ENCODE measurements at places on chromosomes 5 and 9.

DNA sequence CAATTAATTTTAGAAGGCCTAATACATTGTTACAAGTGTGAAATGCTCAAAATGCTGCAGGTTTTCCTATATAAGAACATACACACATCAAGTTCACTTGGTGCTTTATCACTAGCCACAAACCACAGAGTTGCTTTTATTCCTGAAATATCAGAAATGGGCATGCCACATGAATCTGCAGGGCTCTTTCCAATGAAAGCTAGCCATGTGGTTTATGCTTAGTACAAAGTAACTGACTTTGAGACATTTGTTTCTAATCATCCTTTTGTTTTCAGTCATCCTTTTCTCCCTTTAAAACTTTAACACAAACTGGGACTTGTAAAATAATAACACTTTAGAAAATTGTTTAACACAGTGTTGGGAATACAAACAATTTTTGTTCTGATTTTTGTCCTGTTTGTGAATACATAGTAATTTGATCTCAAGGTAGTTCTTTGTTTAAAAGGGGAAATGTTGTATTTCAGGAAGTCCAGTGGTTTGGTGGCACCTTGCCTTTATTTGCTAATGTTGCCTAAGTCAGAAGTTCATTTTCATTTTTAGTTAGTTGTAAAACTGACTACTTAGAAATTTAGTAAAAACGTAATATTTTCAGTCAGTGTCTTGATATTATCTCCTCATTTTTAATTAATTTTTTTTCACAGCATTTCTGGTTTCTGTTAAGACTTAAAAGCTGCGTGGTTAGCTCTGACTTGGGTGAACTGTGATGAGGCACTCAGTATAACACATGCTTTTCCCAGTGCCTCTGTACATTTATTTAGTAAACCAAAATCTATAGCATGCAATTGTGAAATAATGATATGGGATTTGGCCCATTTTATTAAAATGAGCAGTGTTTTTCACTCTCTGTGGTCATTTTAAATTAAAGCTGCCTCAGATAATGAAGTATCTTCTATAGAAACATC lies 18.6 kb downstream of the PRDM6 start:
- DNase-seq, result no peak

- DNase-seq, result no peak
These were observed at the start of gene DIPK1B for GRCh38 chr9:136711751-136712689. TSS of gene DIPK1B (plus strand) at chr9:136712572. CDS start at chr9:136712666, 94 bp downstream.

DNA sequence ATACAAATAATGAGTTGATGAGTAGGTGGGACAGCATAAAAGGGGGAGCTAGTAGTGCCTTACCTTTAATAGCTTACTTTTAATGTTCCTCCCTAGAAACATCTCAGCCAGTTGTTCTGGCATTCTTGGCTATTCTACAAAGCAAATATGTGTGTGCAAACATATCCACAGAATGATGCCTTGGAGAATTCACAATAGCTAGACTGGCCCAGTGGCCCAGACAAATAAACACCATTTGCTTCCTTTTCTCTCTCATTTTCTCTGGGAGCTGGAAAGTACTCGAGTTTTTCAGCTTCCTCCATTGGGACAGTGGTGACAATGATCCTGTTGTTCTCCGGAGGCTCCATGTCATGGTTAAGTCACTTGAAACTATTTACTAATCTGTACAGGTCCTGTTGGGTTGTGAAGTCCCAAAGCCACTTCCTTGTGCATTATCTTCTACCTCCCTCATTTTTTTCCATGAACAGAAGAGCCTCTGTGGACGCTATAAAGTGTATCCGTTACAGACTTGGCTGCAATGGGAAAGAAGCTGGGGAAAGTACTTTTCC lies 122.9 kb downstream of the DMAC1 start:
- DNase-seq, result no peak

GRCh38 chr5:71894091-71894490 lies 175.0 kb downstream of the CARTPT start:
- DNase-seq, result no peak

GRCh38 chr5:64958757-64959391 lies 190.1 kb downstream of the CWC27 start:
- DNase-seq, result no peak

GRCh38 chr5:159658266-159658925 lies 257.9 kb upstream of the ADRA1B start:
- no peak for DNase-seq

DNA sequence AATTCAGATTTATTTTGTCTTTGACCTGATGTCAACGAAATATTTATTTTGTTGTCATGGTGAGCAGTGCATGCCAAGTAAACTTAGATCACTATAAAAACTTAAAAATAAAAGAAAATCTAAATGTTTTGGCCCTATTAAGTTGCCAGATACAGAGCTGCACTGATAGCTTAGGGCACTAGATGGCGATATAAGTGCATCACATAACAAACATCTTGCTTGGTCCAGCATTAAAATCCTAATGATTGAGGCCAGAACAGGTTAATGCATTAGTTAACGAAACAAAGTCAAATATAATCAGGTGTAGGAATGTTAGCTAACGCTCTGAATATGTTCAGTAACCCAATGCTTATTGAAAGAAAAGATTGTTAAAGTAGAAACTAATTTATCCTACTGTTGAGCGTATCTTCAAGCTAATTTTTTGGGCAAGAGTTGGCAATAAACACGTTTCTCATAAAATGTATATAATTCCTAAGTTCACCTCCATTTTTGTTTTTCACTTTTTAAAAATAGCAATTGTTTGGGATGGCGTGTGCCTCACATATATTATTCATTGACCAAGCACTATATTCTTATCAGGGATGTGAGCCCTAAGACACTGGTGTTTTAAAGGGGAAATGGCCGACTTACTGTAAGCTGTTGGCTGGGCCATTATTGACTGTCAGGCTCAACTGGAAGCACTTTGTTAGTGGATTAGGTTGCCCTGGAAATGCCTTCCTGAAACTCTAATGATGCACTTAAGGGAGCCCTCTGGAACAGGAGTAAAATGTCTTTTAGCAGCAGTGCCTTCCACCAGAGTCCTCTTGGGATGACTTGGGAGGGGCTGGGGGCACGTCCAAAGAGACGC lies 33.3 kb downstream of the KCTD16 start:
- DNase-seq, result no peak

DNA sequence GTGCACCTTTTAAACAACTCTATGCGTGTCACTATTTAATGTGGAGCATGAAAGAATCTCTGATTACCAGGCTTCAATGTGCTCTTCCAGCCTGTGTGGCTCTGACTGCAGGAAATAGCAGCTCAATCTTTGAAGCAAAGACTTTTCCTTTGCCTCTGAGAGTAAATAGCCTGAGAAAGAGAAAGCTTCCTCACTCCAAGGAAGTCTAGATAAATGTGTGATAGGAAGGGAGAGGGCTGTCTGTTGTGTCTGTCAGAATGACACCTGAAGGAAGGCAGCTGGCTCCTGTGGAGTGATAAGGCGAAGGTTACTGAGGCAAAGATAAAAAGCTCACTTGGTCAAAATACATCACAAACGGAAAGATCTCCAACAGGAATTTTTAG lies 205.3 kb upstream of the HAPLN1 start:
- DNase-seq, result no peak

DNA sequence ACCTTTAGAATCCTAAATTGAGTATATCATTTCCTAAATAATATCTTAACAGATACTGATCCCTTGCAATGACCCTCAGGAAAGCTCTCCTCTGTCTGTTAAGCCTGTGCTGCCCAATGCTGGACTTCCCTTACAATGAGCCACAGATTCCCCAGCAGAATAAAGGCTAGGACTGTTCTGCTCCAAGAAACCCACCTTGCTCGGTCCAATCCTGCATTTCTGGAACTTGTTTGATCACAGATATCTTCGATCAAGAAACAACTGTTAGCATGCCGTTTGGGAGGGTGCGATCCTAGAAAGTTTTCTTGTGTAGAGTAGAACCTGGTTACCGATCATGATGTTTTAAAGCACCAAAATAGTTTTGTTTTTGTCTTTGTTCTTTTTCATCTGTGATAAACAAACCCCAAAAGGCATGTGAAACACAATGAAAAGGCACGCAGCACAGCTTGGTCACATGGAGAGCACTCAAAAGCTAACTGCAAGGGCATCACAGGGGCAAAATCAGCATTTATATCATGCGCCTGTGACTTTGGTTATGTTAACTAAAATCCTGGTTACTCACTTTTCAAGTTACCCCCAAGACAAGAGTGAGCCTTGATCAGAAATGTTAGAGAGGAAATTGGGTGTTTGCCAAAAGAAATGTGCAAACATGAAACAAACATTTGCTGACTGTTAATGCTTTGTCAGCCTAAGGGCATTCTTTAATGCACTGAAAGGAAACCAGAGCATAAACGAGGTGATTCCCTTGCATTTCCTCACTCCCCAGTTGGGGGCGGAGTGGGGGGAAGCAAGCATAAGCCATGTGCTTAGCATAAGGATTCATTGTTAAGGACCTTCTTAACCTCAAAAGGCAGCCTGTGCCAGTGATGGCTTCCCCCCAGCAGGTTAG lies 61.9 kb upstream of the ADAMTS16 start:
- no peak for DNase-seq

DNA sequence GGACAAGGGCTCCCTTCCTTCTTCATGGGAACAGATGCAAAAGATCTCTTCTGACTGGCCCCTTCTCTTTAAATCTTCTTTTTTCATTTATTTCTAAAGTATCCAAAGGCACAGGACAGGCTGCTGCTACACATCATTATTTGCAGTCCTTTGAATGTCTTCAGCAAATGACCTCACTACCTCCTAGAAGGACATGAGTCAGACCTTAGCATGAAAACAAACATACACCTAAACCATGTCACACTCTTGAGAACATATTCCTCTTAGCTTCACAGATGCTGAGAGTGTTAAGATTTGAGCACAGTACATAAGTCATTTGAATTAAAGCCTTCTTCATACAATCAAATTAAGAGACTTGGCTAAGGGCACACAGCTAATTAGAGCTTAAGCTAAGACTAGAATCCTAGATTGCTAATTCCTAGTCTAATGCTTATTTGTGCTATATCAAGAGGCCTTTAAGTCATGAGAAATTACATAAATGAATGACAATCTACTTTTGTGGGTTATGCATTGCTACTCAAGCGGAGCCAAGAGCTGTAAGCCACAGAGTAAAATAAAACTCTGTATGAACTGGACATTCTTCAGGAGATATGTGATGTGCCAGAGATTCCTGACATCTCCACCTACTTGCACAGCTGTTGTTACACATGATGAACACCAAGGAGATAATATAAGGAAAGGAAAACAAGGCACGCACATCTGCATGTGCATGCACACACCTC lies 109.1 kb upstream of the PTGER4 start:
- no peak for DNase-seq

DNA sequence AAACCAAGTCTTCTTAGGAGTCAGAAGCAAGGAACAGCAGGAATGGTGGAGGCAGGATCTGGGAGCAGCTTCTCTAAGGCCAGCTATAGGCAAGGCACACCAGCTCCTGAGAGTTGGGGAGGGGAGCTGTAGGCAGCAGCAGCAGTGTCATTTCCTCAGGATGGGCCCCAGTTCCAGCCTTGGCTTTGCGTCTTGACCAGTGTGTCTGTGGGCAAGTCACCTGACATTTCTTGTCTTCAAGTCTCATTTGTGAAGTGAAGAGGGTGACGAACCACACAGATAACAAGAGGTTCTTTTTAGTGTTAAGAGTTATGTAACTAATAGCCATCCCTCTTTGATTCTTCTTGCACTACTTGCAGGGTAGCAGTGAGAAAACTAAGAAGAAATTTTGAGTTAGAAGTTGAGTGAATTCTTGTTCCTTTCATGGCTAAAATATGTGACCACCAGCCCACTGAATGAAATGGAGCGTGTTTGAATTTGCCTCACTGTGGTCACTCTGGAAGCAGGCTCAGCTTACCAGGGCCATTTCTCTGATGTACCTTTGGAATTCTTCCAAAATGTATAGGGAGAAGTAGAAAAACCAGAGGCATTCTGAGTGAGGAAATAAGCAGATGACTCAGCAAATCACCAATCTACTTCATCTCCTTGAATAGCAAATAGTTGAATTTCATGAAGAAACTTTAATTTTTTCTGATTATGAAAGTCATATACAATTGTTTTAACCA lies 42.4 kb downstream of the RHOBTB3 start:
- DNase-seq, result no peak

- no peak for DNase-seq
These were observed 34.1 kb downstream of the UBE2QL1 start for GRCh38 chr5:6482735-6483134.

DNA sequence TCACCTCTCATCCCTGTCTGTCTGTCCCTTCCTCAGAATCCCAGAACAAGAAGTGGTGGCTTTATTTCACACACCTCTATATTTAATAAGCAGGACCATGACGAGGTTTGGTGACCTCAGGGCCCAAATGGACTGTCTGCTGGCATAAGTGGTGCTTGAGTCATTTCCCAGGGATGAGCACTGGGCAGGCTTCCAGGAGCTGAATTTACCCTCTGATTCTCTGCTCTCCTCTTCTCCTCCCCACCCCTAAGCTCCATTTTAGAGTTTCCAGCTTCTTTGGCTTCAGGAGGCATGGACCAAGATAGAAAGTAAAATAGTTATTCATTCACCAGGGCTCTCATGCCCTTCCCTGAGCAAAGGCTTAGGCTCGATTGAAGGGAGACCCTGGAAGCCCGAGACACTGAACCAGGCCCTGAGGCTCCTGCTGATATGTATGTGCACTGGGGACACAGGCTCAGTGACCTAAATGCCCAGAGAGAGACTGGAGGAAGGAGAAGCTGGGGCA lies 69.1 kb downstream of the PPARGC1B start:
- DNase-seq, result no peak

GRCh38 chr5:24188216-24188925 lies 456.4 kb downstream of the CDH10 start:
- DNase-seq, result no peak

- no peak for DNase-seq
These were observed 304.2 kb downstream of the DNAH5 start for GRCh38 chr5:13640270-13640669.

DNA sequence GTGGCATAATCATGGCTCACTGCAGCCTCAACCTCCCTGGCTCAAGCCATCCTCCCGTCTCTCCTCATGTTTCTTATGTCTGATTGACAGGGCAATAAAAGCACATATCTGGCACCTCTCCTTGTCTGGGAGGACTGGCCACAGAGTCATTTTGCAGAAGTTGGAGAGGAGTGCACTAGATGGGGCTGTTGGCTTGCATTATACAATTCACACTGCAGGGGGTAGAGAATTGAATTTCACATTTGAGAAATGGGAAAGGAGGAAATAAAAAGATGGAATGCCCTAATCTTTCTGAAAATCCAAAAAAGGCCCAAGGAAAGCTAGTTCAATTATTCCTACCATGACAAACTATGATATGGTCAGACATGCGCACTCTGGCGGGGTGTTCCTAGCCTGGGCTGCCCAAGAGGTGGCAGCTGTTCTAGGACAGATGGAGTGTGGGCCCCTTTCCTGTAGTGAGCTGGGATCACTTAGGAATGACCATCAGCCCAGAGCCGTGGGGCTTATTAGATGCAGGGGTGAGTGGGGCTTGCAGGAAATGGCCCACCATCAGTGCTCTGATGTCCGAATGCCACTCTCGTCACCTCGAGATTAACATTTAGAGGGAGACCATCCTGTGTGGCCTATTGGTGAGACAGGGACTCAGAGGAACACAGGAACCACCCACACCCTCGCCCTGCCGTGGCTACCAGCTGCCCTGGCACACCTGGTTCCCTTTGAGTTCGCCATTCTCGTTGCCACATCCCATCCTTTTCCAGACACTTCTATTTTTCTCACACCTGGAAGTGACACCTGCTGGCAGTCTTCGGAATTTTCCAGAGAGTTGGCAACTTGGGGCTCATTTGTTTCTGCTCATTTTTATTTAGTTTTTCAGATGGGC lies 21.8 kb upstream of the ANKRD18A start:
- DNase-seq, result no peak

GRCh38 chr5:107090506-107090905 lies 580.2 kb downstream of the EFNA5 start:
- DNase-seq, result no peak

GRCh38 chr9:7094576-7094975 lies 336.8 kb downstream of the KDM4C start:
- no peak for DNase-seq

GRCh38 chr5:133332439-133333024 lies 279.8 kb downstream of the FSTL4 start:
- DNase-seq, result no peak

All from activated CD4-positive, alpha-beta T cell treated with anti-CD3 and anti-CD28 coated beads for 1 hour (primary cell).